Prostate gland (tissue), 2 donors: ENCODE measurements at places on chromosomes 12 and 14. TPM values are rescaled to one million over a fixed set of nuclear protein-coding genes. Genes with fewer than 3 reads are reported as not detected.

Gene RD3L
- not detected for total RNA-seq

Gene CIT
- total RNA-seq, result 2.6 TPM

Gene KRT75
- not detected for total RNA-seq

Gene SLC7A8
- total RNA-seq, result 119 TPM

Gene PLD4
- total RNA-seq, result 1.2 TPM

Gene MED13L
- 140 TPM for total RNA-seq

DNA sequence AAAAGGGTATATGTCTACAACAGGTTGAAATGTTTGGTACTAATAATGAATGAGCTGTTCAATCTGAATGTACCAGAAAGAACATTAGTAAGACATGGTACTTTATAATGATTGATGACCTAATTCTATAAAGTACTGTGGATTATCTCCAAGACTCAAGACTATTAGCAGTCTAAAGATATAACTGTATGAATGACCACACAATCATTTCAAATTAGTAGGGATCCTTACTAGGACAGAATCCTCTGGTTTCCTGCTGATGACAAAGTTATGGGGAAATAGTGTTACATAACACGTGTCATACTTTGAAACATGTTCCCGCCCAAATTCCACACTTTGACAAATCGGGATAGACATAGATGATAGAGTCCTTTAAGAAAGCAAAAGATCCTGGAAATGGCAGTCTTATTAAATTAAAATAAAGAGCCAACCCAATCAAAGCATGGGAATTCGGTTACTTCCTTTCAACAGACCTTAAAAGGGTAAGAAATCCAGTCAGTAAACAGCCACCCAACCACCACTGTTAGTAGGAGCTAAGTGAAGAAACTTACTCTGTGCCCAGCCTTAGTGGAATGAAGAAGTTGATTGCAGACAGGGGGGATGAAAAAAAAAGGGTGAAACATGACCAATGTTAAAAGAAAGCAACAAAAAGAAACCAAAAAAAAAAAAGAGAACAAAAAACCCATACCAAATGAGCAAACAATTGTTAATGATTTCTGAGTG, 2.8 kb downstream of the VPS29 start:
- no peaks in the 10 kb centered on the region for H3K36me3 ChIP-seq
- DNase-seq, result no peak
- H3K27me3 ChIP-seq, result no peaks in the 10 kb centered on the region
- no peak overlapping the region for H3K27ac ChIP-seq
- H3K4me1 ChIP-seq, result no peaks in the 10 kb centered on the region
- no peak overlapping the region for H3K4me3 ChIP-seq

DNA sequence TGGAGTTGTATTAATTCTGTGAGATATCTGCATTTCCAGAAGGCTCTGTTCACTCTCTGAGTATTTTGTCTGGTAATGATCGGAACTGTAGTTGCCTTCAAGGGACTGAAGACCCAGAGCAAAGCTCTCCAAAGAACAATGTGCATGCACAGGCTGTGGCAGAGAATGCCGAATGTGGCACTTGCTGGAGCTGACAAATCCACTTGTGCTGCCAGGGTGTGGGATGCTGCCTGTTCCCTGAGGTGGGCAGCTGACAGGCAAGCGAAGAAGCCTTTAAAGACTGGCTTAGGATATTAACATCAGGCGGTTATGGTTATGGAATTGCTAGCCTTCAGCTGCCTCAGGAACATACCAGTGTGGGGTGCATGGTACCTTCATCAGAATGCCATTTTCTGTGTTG, 419.9 kb upstream of the ATP2B1 start:
- no peak overlapping the region for H3K27ac ChIP-seq
- no peak overlapping the region for H3K4me3 ChIP-seq
- H3K36me3 ChIP-seq, result no peaks in the 10 kb centered on the region
- DNase-seq, result no peak

DNA sequence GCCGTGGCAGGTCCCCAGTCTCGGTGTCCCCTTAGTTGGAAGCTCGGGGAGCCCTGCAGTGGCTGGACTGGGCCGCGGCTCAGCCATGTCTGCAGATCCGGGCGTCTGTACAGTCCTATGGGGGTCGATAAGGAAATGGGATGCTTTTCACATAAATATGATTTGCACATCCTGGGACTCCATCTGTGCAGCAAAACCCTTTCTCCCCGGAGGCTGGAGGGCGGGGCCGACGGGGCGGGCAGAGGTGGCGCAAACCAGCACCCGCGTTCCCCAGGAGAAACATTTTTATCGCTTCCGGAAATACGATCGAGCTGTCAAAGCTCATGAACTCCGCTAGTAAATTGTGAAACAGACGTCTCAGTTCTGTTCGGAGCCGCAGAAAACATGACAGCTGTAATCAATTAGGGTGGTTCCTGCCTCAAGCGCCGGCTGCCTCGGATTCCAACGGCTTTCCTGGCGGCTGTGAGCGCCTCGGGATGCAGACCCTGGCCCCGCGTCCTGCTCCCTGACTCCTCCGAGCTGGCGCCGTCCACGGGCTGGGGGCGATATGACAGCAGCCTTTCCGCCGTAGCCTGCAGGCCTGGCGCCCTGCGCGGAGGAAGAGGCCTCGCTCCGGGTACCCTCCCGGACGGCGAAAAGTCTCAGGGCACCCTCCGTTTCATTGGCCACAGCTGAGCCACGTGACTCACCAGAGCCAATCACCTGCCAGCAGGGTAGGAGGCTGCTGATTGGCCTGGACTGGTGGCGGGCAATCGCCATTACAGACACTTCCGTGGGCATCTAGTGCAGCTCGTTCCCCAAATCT, 23.0 kb downstream of the DIO3 start:
- H3K4me3 ChIP-seq, result no peak overlapping the region
- H3K27ac ChIP-seq, result no peak overlapping the region
- no peaks in the 10 kb centered on the region for H3K36me3 ChIP-seq
- H3K4me1 ChIP-seq, result no peaks in the 10 kb centered on the region

DNA sequence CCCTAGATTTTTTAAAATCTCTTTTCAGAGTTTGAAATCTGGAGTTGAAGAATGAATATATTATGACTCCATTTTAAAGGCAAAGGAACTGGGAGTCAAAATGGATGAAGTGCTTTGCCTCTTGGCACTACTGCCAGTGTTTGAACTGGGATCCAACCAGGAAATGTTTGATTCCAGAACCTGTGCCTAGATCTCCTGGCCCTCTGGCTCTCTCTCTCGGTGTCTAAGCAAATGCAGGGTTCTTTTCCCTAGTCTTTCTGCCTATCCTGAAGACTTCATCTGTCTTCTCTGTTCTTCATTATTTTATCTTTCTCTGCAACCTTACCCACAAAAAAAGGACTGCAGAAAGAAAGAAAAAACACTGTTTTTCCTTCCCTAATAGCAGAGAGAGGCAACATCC, 17.0 kb downstream of the BTG1 start:
- no peak overlapping the region for H3K27ac ChIP-seq
- no peaks in the 10 kb centered on the region for H3K27me3 ChIP-seq
- no peak for DNase-seq
- H3K36me3 ChIP-seq, result no peaks in the 10 kb centered on the region
- H3K4me1 ChIP-seq, result peaks cover 4% of the 10 kb centered on the region
- no peak overlapping the region for H3K4me3 ChIP-seq

GRCh38 chr14:93299416-93299815, 33.4 kb downstream of the BTBD7 start:
- DNase-seq, result no peak
- no peaks in the 10 kb centered on the region for H3K4me1 ChIP-seq
- H3K36me3 ChIP-seq, result no peaks in the 10 kb centered on the region
- H3K4me3 ChIP-seq, result no peak overlapping the region

DNA sequence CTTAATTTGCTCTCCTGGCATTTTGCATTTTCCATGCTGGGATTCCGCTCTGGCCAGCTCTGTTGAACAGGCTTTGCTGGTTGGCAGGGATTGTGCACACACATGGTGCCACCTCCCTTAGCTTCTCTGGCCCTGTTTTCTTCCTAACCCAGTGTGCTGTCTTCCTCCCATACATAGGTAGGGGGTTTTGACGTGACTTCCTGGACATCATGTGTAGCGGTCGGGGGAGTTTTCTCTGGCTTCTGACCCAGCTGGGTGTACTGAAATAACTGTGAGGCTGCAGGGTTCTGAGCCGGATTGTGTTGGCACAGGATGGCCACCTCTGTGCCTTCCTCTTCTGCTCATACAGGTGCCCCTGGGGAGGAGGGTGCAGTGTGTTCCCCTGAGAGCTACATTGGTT, 25.7 kb downstream of the C14orf132 start:
- H3K4me3 ChIP-seq, result no peak overlapping the region
- DNase-seq, result no peak
- H3K27ac ChIP-seq, result no peak overlapping the region
- no peaks in the 10 kb centered on the region for H3K4me1 ChIP-seq

- H3K27me3 ChIP-seq, result no peaks in the 10 kb centered on the region
- H3K4me3 ChIP-seq, result no peak overlapping the region
- H3K36me3 ChIP-seq, result no peaks in the 10 kb centered on the region
- no peak overlapping the region for H3K27ac ChIP-seq
These were observed 33.7 kb upstream of the SOS2 start for GRCh38 chr14:50265029-50265428.

DNA sequence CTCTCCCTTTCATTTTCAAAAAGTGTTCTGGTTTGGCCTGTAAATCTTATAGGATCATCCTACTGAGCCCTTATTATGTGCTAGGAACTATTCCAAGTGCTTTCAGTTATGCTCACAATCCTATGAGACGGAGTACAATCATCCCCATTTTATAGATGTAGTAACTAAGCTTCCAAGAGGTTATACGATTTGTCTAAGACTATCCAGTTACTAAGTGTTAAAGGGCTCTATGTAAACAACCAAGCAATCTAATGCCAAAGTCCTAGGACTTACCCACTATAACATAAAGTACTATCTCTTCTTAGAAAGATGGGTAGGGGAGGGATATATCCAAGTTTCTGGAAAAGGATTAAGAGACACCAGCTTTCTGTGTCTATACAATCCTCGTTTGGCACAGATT, 6.7 kb downstream of the CFL2 start:
- no peak overlapping the region for H3K4me3 ChIP-seq
- DNase-seq, result no peak
- no peaks in the 10 kb centered on the region for H3K36me3 ChIP-seq
- no peak overlapping the region for H3K27ac ChIP-seq

DNA sequence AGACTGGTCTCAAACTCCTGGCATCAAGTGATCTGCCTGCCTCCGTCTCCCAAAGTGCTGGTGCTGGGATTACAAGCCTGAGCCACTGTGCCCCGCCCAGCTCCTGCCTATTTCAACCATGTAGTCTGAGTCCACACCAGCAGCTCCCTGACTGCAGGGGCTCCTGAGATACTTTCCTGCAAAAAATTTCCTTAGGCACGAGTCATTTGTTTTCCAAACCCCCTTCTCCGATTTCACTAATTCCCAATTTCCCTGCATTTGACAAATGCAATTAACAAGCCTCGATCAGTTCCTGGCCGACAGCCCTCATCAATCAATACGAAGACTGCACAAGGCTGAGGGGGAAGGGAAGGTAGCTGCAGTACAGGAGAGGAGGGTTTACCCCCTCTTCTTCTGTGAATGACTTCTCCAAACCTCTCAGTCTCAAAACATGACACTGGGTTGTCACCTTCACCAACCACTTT, 10.1 kb downstream of the PSMB5 start:
- H3K27me3 ChIP-seq, result no peaks in the 10 kb centered on the region
- H3K4me3 ChIP-seq, result no peak overlapping the region
- DNase-seq, result no peak

DNA sequence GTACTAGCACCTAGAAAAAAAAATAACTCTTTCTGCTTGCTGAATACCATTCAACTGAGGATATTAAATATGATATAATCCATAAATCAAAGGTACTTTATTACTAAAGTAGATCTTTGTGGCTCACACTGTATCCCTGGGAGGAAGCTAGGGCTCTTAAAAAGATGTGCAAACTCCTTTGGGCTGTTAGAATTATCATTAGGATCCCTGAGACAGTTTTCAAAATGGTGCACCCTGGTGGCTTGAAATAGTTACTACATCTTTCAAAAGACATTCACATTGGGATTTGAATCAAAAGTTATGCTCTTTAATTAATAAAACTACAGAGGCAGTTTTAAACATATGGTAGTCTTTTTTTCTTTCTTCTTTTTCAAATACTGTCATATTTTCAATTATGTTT, 228.5 kb upstream of the G2E3 start:
- no peak overlapping the region for H3K27ac ChIP-seq
- no peaks in the 10 kb centered on the region for H3K4me1 ChIP-seq
- H3K36me3 ChIP-seq, result no peaks in the 10 kb centered on the region
- H3K4me3 ChIP-seq, result no peak overlapping the region

DNA sequence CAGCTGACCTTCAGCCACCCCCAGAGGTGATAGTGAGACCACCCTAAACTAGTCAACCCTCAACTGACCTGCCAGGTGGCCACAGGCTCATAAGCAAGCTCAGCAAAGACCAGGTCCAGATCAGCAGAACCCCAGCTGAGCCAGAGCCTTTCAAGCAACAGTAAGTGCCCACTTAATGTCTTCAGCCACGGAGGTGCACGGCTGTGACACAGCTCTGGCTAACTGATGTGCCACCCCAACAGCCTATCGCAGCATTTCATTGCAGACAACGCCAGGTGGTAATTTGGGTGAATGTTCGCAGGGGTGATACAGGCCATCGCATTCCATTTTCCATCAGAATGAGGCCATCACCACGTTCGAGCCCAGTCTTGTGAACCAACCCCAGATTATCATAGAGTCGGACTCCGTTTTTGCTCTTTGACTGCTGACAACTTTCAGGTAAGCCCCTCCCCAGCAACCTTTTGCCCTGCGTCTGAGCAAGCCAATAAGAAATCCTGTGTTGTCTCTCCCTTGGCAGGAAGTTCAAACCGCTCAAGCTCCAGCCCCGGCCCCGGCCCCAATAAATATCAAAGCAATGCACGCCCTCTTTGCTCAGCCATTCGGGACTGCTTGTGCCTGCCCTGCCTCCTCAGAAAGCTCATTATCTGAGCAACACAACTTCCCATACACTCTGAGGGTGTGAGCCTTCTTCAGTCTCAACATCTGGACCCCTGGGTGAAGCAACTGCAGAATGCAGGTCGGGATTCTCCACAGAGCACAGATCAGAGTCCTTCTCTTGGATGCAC, 44.4 kb downstream of the JAG2 start:
- H3K27me3 ChIP-seq, result no peaks in the 10 kb centered on the region
- peaks cover 8% of the 10 kb centered on the region for H3K4me1 ChIP-seq
- no peak for DNase-seq
- H3K36me3 ChIP-seq, result no peaks in the 10 kb centered on the region
- no peak overlapping the region for H3K27ac ChIP-seq

DNA sequence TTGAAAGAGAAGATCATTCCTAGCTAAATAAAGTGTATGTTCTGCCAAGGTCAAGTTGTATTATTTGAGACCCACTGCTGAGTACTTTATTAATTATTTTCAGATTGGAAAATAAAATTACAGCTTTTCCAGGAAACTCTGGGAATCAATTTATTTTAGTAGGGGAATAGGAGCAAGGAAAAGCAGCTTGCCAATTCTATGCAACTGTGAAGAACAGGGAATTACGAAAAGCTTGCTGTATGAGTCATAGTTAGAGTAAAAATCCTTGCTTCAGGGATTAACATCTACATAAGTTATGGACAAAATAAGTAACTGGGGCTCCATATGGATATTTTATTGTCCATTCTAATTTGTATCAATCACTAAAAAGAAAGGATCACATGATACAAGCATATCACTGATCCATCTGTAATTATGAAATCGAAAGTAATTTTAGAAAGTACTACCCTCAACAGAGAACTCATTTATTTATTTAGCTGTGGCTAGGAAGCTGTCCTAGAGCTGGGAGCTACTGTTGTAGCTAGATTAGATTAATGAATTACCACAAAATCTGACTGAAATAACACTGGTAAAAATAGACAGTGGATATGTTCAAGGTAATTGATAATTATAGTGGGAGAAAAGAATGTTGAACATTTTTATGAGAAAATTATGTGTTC, 303.5 kb upstream of the NPAS3 start:
- no peaks in the 10 kb centered on the region for H3K4me1 ChIP-seq
- H3K4me3 ChIP-seq, result no peak overlapping the region
- no peaks in the 10 kb centered on the region for H3K27me3 ChIP-seq
- H3K27ac ChIP-seq, result no peak overlapping the region

- no peak overlapping the region for H3K27ac ChIP-seq
- H3K4me3 ChIP-seq, result no peak overlapping the region
- no peaks in the 10 kb centered on the region for H3K27me3 ChIP-seq
These were observed 37.9 kb downstream of the KICS2 start for GRCh38 chr12:64184216-64184615.
